Suprapubic skin (tissue), 4 donors: ENCODE measurements at places on chromosomes 3 and 15.
A peak's percentile ranks its signal among the peaks of the same experiment; 100 is the strongest.

DNA sequence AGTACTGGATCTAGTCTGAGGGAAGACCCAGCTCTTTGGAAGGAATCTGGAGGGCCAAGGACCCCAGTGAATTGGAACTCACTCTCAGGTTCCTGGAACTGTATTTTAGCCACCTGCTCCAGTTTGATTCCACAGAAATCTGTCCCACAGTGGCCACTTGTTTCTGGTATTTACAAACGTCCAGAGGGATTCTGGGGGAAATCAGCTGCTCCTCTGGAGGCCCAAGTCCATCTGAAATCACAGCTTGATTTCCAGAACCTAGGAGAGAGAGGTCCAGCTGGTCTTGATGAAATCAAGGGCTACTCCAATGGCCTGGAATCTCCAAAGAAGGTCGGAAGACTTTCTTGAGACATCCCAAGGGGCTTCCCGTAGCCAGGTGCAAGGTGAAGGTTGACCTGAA is 132.3 kb upstream of the UMPS start:
- H3K4me1 ChIP-seq: no peaks in the 10 kb centered on the region
- no peak overlapping the region for H3K4me3 ChIP-seq
- no peak for DNase-seq
- no peaks in the 10 kb centered on the region for H3K27me3 ChIP-seq
- H3K27ac ChIP-seq: no peak overlapping the region

GRCh38 chr3:12327021-12327420 is 38.2 kb downstream of the PPARG start:
- DNase-seq: no peak
- no peaks in the 10 kb centered on the region for H3K27me3 ChIP-seq
- H3K27ac ChIP-seq: no peak overlapping the region
- H3K36me3 ChIP-seq: no peaks in the 10 kb centered on the region
- no peaks in the 10 kb centered on the region for H3K4me1 ChIP-seq
- H3K4me3 ChIP-seq: no peak overlapping the region

DNA sequence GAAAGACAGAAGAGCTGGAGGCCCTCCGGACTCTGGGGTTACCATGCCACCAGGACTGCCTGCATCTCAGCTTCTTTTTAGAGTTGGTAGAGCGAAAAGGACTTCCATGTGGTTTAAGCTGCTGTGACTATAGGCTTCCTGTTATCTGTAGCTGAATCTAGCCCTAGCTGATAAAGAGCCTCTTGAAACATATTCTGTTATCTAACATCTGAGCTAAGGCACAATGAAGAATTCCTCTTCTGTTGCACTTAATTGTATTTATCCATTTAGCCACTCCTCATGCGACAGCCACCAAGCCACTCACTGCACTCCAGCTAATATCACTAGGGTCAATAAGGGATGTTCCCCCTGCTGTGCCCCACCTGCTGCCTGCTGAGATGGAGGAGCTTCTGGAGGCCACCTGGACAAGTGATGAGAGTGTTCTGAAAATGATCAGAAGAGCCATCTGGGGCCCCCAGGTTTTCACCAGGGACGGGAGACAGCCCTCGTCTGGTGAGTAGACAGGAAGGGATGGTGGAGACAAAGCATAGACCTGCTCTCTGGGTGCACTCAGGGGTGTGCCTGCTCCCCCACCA is 94.6 kb upstream of the PLXNA1 start:
- no peaks in the 10 kb centered on the region for H3K27me3 ChIP-seq
- H3K4me3 ChIP-seq: no peak overlapping the region
- H3K36me3 ChIP-seq: no peaks in the 10 kb centered on the region
- DNase-seq: peak; percentile 26

- H3K27ac ChIP-seq: no peak overlapping the region
- no peaks in the 10 kb centered on the region for H3K36me3 ChIP-seq
- peaks cover 15% of the 10 kb centered on the region for H3K4me1 ChIP-seq
- H3K4me3 ChIP-seq: no peak overlapping the region
- no peaks in the 10 kb centered on the region for H3K27me3 ChIP-seq
These were observed 12.1 kb upstream of the ALAS1 start for GRCh38 chr3:52185837-52186236.

DNA sequence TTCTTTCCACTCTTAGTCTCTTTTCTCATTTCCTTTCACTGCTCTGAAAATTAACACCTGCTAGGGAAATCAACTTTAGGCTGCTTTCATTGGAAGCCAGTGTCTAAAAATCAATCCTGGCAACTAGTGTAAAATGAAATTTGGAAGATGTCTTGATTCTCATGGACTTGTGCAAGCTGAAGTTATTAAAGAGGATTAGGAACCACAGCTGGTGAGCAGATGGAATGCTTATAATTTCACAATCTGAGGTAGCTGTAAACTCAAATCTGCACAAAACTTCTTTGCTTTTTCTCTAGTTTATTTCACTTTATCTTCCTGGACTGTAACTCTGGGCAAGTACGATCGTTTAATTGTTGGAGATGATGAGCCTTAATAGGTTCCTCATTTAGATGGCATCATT is 175.6 kb downstream of the GHSR start:
- H3K27ac ChIP-seq: no peak overlapping the region
- H3K4me1 ChIP-seq: peaks cover 6% of the 10 kb centered on the region
- no peak overlapping the region for H3K4me3 ChIP-seq
- no peaks in the 10 kb centered on the region for H3K27me3 ChIP-seq
- DNase-seq: no peak
- H3K36me3 ChIP-seq: no peaks in the 10 kb centered on the region

- DNase-seq: no peak
- H3K27ac ChIP-seq: peak within 1 kb of the TSS; percentile 82
- H3K4me3 ChIP-seq: peak within 1 kb of the TSS; percentile 77
- H3K27me3 ChIP-seq: peaks cover 10% of the 10 kb centered on the region
These were observed at the start of gene HOMER2 for GRCh38 chr15:82952158-82953081. Gene HOMER2, minus strand, starts transcription at chr15:82952720. Its CDS starts 185 bp downstream, at chr15:82952535.

DNA sequence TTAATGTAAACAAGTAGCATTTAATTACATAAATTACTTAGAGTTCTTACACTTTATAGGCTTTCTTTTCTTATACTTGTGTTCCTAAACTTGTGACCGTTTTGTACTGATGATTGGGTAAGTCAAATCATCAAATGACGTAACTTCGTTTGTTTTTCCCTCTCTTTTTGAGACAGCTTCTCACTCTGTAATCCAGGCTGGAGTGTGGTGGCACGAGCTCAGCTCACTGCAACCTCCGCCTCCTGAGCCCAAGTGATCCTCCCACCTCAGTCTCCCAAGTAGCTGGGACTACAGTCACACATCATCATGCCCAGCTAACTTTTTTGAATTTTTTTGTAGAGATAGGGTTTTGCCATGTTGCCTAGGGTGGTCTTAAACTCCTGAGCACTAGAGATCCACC is 226.0 kb downstream of the TCF12 start:
- H3K27me3 ChIP-seq: no peaks in the 10 kb centered on the region
- no peak overlapping the region for H3K27ac ChIP-seq
- DNase-seq: no peak
- peaks cover 30% of the 10 kb centered on the region for H3K4me1 ChIP-seq
- H3K36me3 ChIP-seq: no peaks in the 10 kb centered on the region
- no peak overlapping the region for H3K4me3 ChIP-seq

- H3K27me3 ChIP-seq: no peaks in the 10 kb centered on the region
- H3K36me3 ChIP-seq: no peaks in the 10 kb centered on the region
- DNase-seq: no peak
- no peak overlapping the region for H3K27ac ChIP-seq
- H3K4me3 ChIP-seq: no peak overlapping the region
These were observed 16.9 kb downstream of the MME start for GRCh38 chr3:155097009-155097349.

GRCh38 chr3:150348500-150348899 is 59.6 kb upstream of the TSC22D2 start:
- peak overlapping the region; percentile 72 for H3K27ac ChIP-seq
- peaks cover 48% of the 10 kb centered on the region for H3K4me1 ChIP-seq
- no peaks in the 10 kb centered on the region for H3K27me3 ChIP-seq
- no peak overlapping the region for H3K4me3 ChIP-seq

DNA sequence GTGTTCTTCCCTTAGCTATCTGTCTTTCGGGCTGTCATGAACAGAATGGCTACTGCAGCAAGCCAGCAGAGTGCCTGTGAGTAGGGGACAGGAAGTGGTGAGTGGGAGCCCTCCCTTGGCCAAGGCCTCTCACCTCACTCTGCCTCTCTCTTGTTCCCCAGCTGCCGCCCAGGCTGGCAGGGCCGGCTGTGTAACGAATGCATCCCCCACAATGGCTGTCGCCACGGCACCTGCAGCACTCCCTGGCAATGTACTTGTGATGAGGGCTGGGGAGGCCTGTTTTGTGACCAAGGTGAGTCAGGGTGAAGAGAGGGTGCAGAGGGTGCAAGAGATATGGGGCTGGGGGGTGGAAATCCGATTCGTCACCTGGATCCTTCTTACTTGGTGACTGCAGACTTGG is 3.0 kb downstream of the DLL4 start:
- peaks cover 53% of the 10 kb centered on the region for H3K27me3 ChIP-seq
- H3K27ac ChIP-seq: no peak overlapping the region
- no peak for DNase-seq
- H3K36me3 ChIP-seq: no peaks in the 10 kb centered on the region
- peaks cover 39% of the 10 kb centered on the region for H3K4me1 ChIP-seq

GRCh38 chr3:71752831-71753700 is 589 bp upstream of the GPR27 start:
- peaks cover 32% of the 10 kb centered on the region for H3K27me3 ChIP-seq
- DNase-seq: no peak
- no peaks in the 10 kb centered on the region for H3K36me3 ChIP-seq
- peaks cover 12% of the 10 kb centered on the region for H3K4me1 ChIP-seq
- H3K27ac ChIP-seq: no peak overlapping the region
- peak overlapping the region; percentile 59 for H3K4me3 ChIP-seq
